ENCODE measurements at places on chromosomes 1 and 21. TPM values are rescaled to one million over a fixed set of nuclear protein-coding genes. Genes with fewer than 3 reads are reported as not detected.

Gene UFC1
- 98.1 TPM for total RNA-seq

Gene GBP4
- total RNA-seq: 69.7 TPM

Gene GRIK3
- not detected for total RNA-seq

Gene RGS16
- total RNA-seq: 1.4 TPM

Measured in activated naive CD8-positive, alpha-beta T cell treated with anti-CD3 and anti-CD28 coated beads, Interleukin-2, amount 10 ng/mL, durations not matched to agents 7 days and 5 days (primary cell).